ENCODE measurements at places on chromosomes 12 and 14. TPM values are rescaled to one million over a fixed set of nuclear protein-coding genes. Genes with fewer than 3 reads are reported as not detected.

The ATG2B gene
- 27.2 TPM for total RNA-seq

The INHBC gene
- total RNA-seq = not detected

The CLEC1B gene
- total RNA-seq = not detected

The OASL gene
- 4.0 TPM for total RNA-seq

DNA sequence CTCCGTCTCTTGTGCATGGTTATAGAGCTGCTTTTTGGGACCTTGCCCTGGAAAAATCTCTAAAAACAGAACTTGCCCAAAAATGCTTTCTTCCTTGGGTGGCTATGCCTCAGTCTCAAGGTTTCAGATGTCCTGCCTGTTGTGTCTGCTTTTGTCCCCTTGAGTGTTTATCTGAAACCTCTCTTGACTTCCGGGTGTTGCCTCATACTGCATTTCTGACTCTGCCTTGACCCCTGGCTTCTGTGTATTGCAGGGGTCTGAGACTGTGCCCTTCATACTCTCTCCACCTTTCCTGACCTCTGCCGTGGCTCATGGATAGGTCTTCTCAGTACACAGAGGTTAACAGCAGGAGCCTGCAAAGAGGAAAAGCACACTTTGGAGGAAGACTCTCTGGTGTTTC lies 124.8 kb upstream of the NTF3 start:
- DNase-seq = no peak

The STAT6 gene
- 105 TPM for total RNA-seq

- DNase-seq = no peak
These were observed 96.8 kb upstream of the IFNG-AS1 start for GRCh38 chr12:67892259-67893021.

The NOVA1 gene
- total RNA-seq = 0.87 TPM

DNA sequence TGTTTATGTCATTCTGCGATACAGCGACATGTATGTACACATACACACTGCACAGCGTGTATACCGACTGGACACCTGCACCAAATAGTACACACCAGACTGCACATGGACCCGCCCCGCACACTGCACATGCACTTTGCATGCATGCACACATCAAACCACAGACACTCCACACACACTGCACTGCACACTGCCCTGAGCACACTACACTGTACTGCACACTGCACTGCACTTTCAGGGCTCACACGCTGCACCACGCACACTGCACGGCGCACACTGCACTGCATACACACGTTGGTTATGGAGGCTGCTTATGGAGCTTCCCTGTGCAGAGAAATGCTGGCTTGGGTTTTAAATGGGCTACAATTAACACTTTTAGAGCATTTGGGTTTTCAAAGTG lies 1.6 kb downstream of the PAPLN start:
- DNase-seq = no peak

- DNase-seq = peak; percentile 21
These were observed 64.9 kb upstream of the DAAM1 start for GRCh38 chr14:59123531-59123930.

The SALL2 gene
- total RNA-seq = 15.9 TPM

- no peak for DNase-seq
These were observed 15.1 kb upstream of the RPLP0 start for GRCh38 chr12:120215766-120216735.

- DNase-seq = no peak
These were observed 95.9 kb downstream of the TBX3 start for GRCh38 chr12:114588061-114588460.

- peak; percentile 31 for DNase-seq
These were observed 48.4 kb downstream of the C12orf75 start for GRCh38 chr12:105378911-105379310.

DNA sequence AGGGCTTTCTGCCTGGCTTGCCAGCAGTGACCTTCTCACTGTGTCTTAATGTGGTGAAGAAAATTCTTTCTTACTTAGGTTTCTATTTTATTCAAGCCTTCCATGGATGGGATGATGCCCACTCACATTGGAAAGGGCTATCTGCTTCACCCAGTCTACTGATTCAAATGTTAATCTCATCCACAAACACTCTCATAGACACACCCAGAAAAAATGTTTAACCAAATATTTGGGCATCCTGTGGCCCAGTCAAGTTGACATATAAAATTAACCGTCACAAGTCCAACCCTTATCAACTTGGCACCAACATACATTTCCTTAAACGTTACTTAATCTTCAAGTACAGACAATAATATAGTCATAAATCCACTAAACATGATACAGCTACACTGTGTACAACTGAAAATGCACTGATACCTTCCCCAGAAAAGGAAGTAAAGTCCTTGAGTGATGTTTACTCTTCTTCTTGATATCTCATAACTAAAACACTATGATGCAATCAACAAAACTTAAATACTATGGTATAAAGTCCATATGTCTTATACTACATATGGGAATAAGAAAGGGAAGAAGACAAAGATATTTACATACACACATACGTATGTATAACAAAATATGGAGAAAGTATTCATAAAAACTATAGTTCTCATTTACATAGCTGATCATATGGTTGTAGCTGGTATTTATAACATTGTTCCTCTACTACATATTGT lies 394.7 kb upstream of the NOVA1 start:
- DNase-seq = no peak

GRCh38 chr12:30180602-30181001 lies 396.9 kb upstream of the TMTC1 start:
- no peak for DNase-seq
